PC-3 (cell line): ENCODE measurements at places on chromosomes 7 and 10. TPM values are rescaled to one million over a fixed set of nuclear protein-coding genes. Genes with fewer than 3 reads are reported as not detected.

GRCh38 chr10:62554632-62555199 lies 180.5 kb downstream of the ZNF365 start:
- DNase-seq, result peak; percentile 94

DNA sequence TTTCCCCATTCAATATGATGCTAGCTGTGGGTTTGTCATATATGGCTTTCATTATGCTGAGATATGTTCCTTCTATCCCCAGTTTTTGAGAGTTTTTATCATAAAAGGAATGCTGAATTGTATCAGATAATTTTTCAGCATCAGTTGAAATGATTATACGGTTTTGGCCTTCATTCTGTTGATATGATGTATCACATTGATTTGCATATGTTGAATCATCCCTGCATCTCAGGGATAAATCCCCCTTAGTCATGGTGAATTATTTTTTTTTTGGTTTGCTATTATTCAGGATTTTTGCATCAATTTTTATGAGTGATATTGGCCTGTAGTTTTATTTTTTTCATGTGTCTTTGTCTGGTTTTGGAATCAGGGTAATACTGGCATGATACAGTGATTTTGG lies 1152.3 kb upstream of the C7orf33 start:
- DNase-seq, result peak; percentile 10

Gene POLR2J2
- 3.6 and 4.1 TPM in 2 replicates for total RNA-seq

Gene MBL2
- 0.17 TPM in 1 of 2 replicates, not detected in the other for total RNA-seq

GRCh38 chr7:139901056-139901795 lies 72.2 kb downstream of the TBXAS1 start:
- DNase-seq, result no peak

Gene IQUB
- 0.04 and 0.06 TPM in 2 replicates for total RNA-seq

- no peak for DNase-seq
Measured at GRCh38 chr10:26365681-26366358, 72.3 kb upstream of the APBB1IP start.

GRCh38 chr10:70357565-70357964 lies 24.9 kb downstream of the LRRC20 start:
- peak; percentile 83 for DNase-seq

DNA sequence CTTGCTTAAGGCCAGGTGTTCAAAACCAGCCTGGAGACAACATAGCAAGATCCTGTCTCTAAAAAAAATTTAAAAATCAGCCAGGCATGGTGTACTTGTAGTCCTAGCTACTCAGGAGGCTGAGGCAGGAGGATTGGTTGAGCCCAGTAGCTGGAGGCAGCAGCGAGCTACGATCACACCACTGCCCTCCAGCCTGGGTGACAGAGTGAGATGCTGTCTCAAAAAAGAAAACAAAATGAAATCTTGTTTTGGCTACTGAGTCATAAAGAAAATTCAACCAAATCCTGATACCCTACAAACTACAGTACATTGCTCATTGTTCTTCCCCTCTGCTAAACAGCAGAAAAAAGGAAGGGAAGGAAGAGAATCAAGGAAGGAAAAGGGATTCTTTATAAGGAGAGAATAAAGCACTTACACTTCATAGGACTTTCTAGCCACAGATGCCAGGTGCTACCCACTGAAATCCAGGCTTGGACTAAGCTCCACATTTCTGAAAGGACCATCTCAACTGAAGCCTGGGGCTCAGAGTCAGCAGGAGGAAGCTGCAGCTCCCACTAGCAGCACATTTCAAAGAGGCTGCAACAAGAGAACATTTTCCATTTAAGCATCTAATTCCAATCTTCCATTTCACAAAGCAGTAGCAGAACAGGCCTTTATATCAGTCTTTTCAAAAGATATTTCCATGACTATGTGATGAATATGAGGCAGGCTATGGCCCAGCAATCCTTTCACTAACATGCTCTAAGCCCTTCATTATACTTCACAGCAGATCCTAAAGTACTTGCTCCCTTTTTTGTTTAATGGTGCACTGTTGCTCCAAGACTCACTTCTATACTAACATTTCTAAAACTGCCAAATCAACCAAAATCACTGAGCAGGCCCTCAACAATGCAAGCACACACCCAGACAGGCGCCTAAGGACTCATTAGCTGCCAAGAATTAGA lies 13.5 kb downstream of the TNPO3 start:
- no peak for DNase-seq

DNA sequence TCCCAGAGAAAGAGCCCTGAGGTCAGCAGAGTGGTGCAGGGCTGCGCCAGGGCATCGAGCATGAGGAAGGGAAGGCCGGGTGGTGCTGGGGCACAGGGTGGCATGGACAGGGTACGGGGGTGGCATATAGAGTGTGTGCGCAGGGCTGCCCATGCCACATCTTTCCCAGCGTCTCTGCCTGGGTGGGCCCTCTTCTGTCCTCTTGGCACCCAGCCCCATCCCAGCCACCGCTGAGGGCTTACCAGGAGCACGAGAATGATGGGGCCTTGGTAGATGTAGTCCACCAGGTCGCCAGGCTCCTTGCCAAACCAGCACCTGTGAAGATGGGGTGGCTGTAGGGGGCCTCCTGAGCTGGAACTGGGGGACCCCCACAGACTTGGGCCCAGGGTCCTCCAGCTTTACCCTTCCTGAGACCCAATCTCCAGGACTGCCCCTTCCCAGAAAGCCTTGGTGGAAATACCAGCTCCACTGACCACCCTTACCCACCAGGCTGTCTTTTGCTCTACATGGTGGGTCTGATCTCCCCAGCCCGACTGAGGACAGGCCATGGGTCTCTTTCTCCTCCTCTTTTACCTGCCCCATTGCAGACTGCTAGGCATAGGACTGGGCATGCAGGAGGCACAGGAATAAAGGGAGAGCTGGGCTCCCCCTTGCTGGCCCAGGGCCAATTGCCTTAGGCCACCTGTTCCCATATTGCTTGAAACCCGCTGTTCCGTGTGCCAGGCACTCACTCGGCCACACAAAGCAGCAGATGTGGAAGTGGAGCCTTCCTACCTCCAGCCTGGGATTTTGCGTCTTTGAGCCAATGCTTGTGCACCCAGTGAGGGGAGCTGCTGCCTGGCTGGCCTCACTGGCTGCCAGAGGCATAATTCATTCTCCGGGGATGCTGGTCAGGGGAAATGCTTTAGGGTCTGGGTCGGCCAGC lies 21.7 kb downstream of the CRHR2 start:
- no peak for DNase-seq

GRCh38 chr10:61195211-61195610 lies 251.2 kb upstream of the RHOBTB1 start:
- DNase-seq, result no peak

DNA sequence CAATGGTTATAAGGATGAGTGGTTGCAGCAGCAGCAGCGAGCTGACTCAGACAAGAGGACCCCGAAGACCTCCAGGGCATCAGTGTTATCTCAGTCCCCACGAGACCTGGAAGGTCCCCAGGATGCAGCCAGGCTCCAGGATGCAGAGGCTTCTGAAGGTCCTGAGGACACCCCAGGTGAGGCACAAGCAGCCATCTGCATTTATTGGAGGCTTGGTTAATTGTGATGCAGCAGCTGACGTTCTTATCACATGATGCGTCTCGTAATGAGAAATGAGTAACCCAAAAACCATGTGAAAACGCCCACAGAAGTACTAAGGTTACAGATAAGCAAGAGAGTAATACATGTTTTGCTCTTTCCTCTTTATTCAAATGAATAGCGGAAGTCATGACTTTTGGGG lies 17.4 kb downstream of the C7orf57 start:
- peak; percentile 48 for DNase-seq

Gene IDI2
- not detected in 2 replicates for total RNA-seq

DNA sequence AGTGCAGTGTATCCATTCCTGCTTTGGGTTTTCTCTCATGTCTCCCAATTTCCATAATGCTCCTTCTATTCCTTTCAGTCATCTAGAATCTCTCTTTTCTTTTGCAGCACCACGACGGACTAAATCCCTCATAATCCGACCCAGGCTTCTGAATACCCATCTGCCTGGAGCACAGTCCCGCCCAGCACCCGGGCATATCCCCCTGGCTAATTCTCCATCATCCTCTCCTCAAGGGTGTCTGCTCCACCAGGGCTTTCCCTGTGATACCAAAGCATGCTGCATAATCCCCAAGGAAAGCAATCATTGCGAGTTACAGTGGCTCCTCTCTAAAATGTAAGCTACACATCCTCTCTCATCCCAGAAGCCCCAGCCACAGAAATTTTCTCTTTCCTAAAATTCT lies 321.9 kb downstream of the CCDC3 start:
- no peak for DNase-seq

Gene MSMB
- not detected in 2 replicates for total RNA-seq

Gene SPOCK2
- 0.06 and 0.33 TPM in 2 replicates for total RNA-seq

Gene CCDC186
- 4.4 and 5.7 TPM in 2 replicates for total RNA-seq

GRCh38 chr10:126222736-126223511 lies 165.4 kb downstream of the ADAM12 start:
- DNase-seq, result no peak

Gene SGCE
- 30.4 and 31.5 TPM in 2 replicates for total RNA-seq

GRCh38 chr10:120555842-120556532 lies 99.0 kb downstream of the PLPP4 start:
- DNase-seq, result no peak

- no peak for DNase-seq
Measured at GRCh38 chr10:43078986-43079273, 2.1 kb downstream of the RET start.

GRCh38 chr7:92968502-92968901 lies 132.1 kb upstream of the CDK6 start:
- peak; percentile 15 for DNase-seq

Gene TNRC18
- 26.8 and 57.8 TPM in 2 replicates for total RNA-seq

- peak; percentile 77 for DNase-seq
Measured at GRCh38 chr7:15113752-15114151, 211.2 kb upstream of the DGKB start.

Gene HABP2
- total RNA-seq, result not detected in 2 replicates

DNA sequence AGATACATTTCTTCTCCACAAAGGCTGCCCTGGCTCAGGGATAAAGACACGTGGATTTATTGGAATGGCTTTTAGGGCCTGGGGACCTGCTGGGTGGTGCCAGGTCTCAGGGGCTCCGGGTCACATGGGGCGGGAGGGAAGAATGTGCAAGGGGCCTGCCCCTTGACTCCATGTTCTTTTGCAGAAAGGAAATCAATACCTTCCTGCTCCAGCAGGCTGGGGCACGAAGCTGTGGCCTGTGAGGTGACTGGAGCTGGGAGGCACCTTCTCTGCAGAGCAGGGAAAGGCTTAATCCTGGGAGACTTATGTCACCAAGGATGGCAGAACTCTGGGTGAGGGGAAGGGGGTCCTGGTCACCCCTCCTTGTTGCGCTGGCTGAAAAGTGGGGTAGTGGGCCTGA lies 42.3 kb upstream of the GNA12 start:
- DNase-seq, result no peak

Gene SPDYE8
- total RNA-seq, result not detected in 2 replicates

Gene RASSF4
- total RNA-seq, result 7.7 and 8.7 TPM in 2 replicates

GRCh38 chr7:101171442-101171837 lies 6.1 kb upstream of the VGF start:
- DNase-seq, result no peak

Gene STEAP1B
- total RNA-seq, result 0.47 TPM in 1 of 2 replicates, not detected in the other

DNA sequence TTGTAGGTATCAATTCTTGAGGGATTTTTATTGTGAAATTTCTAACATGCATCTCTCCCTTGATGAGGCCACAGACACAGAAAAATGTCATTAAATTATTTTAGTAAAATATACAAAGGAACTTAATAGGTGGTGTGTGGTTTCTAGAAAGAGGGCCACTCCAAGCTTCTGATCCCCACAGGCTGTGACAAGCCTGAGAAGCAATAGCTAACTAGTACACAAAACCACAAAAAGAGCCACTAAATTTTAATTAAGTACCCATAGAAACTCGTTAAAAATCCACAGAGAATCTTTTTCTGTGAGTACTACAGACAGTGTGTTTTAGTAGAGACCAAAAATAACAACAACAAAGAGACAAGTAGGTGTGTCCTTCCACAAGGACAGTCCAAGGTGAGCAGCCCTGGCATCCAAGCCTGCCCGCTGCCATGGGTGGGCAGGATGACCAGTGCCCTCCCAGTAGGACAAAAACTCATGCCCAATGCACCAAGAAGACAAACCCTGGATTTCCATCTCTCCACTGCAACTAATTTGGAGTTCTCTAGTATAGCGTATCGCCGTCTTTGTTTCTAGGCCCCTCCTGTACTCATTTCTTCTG lies 81.0 kb downstream of the RNF216 start:
- DNase-seq, result no peak

Gene PDK4
- total RNA-seq, result 0.63 and 3.2 TPM in 2 replicates

Gene MTG1
- total RNA-seq, result 38.8 and 39.4 TPM in 2 replicates

DNA sequence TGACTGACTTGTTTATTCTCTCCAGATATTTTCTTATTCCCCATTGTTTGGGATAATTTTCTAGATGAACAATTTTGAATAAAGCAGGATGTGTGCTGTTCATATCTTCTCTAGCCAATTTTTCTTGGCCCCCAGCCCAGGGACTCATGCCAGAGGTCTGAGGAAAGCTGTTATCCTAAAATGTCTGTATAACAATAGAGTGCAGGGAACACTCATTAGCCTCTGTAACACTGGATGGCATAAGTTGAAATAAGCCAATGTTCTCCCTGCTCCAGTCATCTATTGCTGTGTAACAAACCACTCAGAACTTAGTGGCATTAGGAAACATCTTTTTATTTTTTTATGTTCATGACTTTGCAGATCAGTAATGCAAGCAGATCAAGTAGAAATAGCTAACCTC lies 121.7 kb upstream of the TRIM24 start:
- peak; percentile 61 for DNase-seq
